Central memory CD4-positive, alpha-beta T cell (primary cell): ENCODE measurements at places on chromosomes 13 and 19.

DNA sequence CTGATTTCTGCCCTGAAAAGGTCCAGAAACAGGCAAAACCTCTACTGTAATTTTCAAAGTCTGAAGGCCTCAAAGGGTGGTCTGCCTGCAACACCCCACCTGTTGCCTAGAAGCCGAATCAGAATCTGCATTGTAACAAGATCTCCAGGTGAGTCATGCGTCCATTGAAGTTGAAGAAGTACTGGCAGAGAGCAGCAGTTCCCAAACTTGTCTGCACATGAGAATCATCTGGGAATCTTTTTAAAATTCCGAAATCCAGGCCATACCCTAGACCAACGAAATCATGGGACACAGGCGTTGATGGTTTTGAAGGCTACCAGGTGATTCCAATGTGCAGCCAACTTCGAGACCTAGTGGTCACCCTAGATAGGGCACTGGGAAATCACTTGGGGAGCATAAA, 16.0 kb upstream of the CLN5 start:
- DNase-seq = no peak

- DNase-seq = no peak
Measured at GRCh38 chr13:43574605-43575004, 212.2 kb downstream of the ENOX1 start.

GRCh38 chr13:95564733-95565291, 12.3 kb downstream of the CLDN10 start:
- no peak for DNase-seq

DNA sequence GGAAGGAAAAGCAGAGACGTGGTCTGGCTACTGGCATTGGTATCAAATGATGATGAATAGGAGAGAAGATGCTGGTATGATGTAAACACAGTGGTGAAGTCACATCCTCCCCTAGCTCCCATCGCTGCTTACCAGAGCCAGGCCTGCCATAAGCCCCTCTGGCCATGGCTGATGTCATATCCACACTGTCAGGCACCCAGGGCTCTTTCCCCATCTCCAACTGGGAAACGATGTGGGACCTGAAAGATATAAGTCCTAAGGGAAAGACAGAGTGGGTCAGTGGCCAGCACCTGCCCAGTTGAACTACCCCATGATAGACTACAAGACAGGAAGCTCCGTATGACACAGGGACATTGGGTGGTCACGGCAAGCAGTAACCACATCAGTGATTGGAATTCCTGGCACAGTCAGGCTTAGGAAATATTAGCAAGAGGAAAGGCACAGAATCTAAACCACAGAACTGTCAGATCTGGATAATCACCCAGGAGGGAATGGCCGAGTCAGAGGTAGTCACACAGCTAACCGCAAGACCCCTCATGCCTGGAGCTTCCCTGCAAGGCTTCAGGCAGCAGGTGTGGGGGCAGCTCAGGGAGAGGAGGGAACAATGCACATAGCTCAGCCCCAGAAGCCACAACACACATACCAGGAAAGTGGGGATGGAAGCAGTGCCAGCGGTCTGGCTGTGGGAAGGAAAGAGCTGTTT, 3.8 kb downstream of the ZNF792 start:
- no peak for DNase-seq

DNA sequence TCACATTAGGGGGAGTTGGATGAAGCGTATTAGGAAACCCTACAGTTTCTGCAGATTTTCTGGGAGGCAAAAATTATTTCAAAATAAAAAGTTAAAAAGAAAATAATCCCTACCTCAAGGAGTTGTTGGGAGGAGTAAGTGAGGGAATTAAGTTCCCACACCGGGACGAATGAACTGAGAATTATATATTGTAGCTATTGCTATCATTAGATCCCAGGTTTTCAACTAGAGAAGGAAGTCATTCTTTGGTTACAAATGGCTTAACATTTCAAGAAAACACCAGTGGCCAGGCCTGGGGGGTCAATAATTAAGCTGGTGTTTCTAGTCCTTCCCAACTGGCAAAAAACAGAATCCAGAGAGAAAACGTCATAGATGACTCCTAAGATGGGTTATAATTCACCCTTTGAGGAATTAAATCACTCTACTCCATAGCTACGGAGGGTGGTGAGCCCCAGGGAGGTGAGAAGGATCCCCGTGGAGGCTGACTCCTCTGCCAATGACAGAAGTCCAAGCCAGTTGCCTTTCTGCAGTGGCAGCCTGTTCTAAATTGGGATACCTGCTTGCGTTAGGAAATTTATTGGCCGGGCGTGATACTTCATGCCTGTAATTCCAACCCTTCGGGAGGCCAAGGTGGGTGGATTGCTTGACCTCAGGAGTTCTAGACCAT, 1.2 kb upstream of the MYDGF start:
- DNase-seq = no peak

- no peak for DNase-seq
Measured at GRCh38 chr19:16244091-16244490, 46.4 kb downstream of the AP1M1 start.

GRCh38 chr13:27919934-27920676, at the start of gene PDX1:
TSS of gene PDX1 (plus strand) at chr13:27920000. CDS start at chr13:27920139, 139 bp downstream.
- no peak for DNase-seq
